ENCODE measurements at places on chromosomes 2 and 18.

DNA sequence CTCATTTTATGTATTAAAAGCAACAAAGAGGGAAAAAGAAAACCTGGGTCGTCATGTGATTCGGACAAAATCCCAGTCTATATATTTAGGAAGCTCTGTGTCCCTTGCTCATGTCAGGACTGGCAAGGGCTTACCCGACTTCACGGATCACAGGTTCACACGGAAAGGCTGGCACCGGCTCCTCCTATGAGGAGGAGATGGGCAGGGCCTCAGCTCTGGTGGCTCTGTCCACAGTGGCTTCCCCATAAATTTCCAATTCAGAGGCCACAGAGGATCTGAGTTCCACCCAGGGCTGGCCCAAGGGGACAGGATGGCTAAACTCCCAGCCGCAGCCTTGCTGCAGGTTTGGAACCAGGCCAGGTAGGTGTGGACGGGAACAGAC is 186.8 kb downstream of the BCL2 start:
- DNase-seq: no peak

DNA sequence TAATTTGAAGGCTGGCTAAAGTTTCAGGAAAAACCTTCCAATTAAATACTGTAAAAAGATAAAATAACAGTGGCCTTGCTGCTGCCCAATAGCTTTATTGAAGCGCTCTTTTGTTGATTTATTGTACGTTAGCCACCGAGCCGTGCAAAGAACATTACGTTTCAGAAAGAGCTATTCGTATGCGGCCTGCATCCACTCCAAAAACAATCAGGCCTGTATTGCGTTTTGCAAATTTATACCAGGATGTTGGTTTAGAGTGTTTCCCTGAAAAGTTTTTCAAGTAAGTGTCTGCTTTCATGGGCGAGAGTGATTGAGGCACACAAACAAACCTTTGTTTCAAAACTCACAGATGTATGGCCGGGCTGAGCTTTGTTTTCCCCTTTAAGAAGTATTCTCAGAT is 257.2 kb upstream of the SALL3 start:
- DNase-seq: no peak

GRCh38 chr18:22817844-22818243 is 115.3 kb upstream of the RBBP8 start:
- DNase-seq: no peak

DNA sequence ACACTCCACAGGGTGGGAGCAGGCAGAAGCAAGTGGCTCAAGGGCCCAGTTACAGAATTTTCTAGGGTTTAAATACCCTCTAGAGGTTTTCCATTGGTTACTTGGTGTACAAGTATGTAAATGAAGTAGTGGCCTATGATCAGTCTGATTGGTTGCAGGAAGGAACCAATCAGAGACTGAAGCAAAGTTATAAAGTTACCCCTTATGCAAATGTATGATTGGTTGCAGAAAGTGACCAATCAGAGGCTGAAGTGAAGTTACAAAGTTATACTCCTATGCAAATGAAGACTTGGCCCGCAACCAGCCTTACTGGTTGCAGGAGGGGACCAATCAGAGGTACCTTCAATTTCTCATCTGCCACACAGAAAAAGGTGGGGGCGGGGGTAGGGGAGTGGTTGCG is 154.6 kb downstream of the INO80D start:
- DNase-seq: no peak
